ENCODE measurements at places on chromosomes 7 and 10. TPM values are rescaled to one million over a fixed set of nuclear protein-coding genes. Genes with fewer than 3 reads are reported as not detected.

- no peaks in the 10 kb centered on the region for H3K4me1 ChIP-seq
- H3K27me3 ChIP-seq, result no peaks in the 10 kb centered on the region
- no peaks in the 10 kb centered on the region for H3K36me3 ChIP-seq
- DNase-seq, result no peak
These were observed 296.6 kb downstream of the PLXNA4 start for GRCh38 chr7:132279718-132280117.

DNA sequence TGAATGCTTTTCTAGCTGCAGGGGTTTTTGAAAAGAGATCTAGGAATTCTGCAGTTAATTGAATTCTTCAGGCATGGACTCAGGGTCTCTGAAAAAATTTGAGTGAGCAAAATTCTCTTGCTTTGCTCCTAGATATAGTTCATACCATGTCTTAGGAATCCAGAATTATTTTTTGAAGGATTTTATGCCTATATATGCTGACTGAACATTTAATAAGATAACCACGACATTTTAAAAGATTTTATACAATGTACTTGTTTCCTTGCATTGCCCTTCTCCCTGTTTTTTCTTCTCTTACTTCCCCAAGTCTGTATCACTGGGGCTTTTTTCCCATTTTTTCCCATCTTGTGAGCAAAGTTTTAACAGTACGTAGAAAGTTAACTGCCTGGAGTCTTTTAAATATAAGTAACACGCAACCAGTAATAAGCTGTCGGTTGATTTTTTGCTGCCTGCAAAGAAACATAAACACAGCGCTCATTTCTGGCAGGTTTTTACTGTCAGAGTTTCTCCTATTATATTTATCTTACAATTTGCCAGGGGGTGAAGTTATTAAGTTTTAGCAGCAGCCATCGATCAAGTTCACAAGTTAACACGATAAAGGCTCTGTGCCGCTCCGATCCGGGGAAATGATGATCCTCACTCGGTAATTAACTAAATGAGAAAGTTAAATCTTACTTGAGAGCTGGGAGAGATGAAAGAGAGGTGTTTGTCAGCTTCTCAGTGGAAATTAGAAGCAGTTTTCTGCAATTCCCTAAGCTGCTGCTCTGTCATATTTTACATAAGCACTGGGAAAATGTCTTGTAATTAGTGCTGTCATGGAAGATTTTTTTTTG lies 81.0 kb downstream of the POLL start:
- H3K4me3 ChIP-seq, result no peak overlapping the region
- H3K36me3 ChIP-seq, result no peaks in the 10 kb centered on the region
- no peaks in the 10 kb centered on the region for H3K4me1 ChIP-seq
- no peaks in the 10 kb centered on the region for H3K27me3 ChIP-seq
- DNase-seq, result no peak

DNA sequence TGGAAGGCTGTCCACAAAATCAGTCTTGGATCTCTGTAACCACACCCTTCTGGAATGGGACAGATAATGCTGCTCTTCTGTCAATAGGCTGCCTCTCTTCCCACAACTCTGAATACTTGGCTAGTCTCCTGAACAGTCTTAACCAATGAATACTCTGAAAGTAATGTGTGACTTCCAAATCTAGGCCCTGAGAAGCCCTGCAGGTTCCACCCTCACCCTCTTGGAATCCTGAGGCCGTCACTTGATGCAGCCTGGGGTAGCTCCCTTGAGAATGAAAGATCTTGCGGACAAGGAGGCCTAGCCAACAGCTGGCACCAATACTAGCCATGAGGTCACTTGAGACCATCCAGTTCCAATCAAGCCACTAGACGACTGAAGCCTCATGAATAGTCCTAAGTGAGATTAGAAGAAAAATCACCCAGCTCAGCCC lies 109.2 kb downstream of the ARHGAP12 start:
- no peaks in the 10 kb centered on the region for H3K27me3 ChIP-seq
- no peaks in the 10 kb centered on the region for H3K36me3 ChIP-seq
- H3K4me1 ChIP-seq, result no peaks in the 10 kb centered on the region
- DNase-seq, result no peak
- H3K27ac ChIP-seq, result no peak overlapping the region

DNA sequence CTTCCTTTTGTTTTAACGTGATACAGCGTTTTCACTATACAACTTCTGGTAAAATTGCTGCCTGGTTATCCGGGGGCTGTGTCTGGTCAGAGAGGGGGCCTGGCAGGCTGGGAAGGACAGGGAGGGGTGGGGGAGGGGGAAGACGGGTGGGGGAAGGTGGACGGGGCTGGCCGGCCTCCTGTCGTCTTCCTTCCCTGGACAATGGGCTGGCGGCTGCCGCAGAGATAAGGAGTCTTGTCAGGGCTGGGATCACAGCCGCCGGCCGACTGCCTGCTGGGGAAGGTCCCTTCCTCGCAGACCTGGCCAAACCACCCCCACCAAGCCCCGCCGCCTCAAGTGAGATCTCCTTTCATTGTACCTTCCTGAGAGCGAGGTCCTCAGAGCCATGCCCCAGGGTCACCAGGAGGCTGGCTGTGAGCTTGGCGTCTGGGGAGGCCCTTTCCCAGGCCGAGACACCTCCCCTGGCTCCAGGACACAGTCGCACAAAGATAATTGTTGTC lies 151.2 kb upstream of the TNRC18 start:
- no peak for DNase-seq
- H3K4me3 ChIP-seq, result no peak overlapping the region
- no peaks in the 10 kb centered on the region for H3K36me3 ChIP-seq
- H3K27me3 ChIP-seq, result peaks cover 28% of the 10 kb centered on the region

The HKDC1 gene
- 4.5 TPM for total RNA-seq

The NUTM2E gene
- total RNA-seq, result not detected

The KLF14 gene
- total RNA-seq, result 0.29 TPM

The ERVW-1 gene
- not detected for total RNA-seq

The SPDYE9 gene
- not detected for total RNA-seq
